Cardiac ventricle fibroblast (primary cell): ENCODE measurements at places on chromosomes 11 and 22. TPM values are rescaled to one million over a fixed set of nuclear protein-coding genes. Genes with fewer than 3 reads are reported as not detected.

The RAB36 gene
- total RNA-seq, result 1.4 and 4.4 TPM in 2 replicates

The KRTAP5-2 gene
- not detected in 2 replicates for total RNA-seq

The SLC22A12 gene
- not detected in 2 replicates for total RNA-seq

The MS4A1 gene
- not detected in 2 replicates for total RNA-seq

The CSF2RB gene
- 0.05 and 0.19 TPM in 2 replicates for total RNA-seq

The HBD gene
- total RNA-seq, result not detected in 2 replicates

The MRE11 gene
- 5.2 and 9.7 TPM in 2 replicates for total RNA-seq

The GRK2 gene
- total RNA-seq, result 25.4 and 28.3 TPM in 2 replicates

The MCHR1 gene
- total RNA-seq, result 0.39 TPM in 1 of 2 replicates, not detected in the other

The HSD17B12 gene
- 47.7 and 58.4 TPM in 2 replicates for total RNA-seq

The GRK3 gene
- total RNA-seq, result 0.56 and 5.0 TPM in 2 replicates

The ACRV1 gene
- not detected in 2 replicates for total RNA-seq

The CASP4 gene
- 108 and 112 TPM in 2 replicates for total RNA-seq

The TCN1 gene
- 0.83 TPM in 1 of 2 replicates, not detected in the other for total RNA-seq

The CYP2D6 gene
- total RNA-seq, result 0.15 TPM in 1 of 2 replicates, not detected in the other

The IGSF9B gene
- total RNA-seq, result 0.75 and 2.8 TPM in 2 replicates

The MAPK1 gene
- total RNA-seq, result 35.8 and 39.6 TPM in 2 replicates

The C11orf86 gene
- total RNA-seq, result not detected in 2 replicates

The RPLP2 gene
- 563 and 660 TPM in 2 replicates for total RNA-seq
